Epithelial cell of prostate (primary cell): ENCODE measurements at places on chromosomes 6 and 20.

GRCh38 chr6:141326426-141326825 lies 806.3 kb upstream of the GJE1 start:
- peak; percentile 98 for DNase-seq

DNA sequence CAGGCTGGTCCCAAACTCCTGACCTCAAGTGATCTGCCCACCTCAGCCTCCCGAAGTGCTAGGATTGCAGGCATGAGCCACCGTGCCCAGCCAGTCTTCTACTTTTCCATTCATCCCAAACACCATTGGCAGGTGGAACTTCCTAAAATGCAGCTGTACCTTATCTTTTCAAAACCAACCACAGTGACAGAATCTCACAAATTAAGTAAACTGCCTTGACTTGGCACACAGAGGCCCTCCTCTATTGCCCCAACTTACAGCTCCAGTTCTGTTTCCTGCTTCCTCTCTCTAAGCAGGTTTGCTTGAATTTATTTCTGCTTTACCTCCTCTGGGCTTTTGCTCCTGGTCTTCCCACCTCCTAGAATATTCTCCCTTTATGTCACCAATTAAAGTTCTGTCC lies 7.6 kb downstream of the MYB start:
- no peak for DNase-seq

DNA sequence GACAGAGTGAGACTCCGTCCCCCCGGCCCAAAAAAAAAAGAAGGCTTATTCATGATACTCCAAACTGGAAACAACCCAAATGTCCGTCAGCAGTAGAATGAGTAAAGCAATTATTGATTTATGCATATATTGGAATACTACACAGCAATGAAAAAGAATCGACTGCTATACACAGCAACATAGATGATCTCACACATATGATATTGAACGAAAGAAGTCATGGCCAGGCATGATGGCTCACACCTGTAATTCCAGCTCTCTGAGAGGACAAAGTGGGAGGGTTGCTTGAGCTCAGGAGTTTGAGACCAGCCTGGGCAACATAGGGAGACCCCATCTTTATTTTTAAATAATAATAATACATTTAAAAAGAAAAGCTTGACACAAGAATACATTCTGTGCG lies 28.5 kb downstream of the BCAS4 start:
- no peak for DNase-seq

DNA sequence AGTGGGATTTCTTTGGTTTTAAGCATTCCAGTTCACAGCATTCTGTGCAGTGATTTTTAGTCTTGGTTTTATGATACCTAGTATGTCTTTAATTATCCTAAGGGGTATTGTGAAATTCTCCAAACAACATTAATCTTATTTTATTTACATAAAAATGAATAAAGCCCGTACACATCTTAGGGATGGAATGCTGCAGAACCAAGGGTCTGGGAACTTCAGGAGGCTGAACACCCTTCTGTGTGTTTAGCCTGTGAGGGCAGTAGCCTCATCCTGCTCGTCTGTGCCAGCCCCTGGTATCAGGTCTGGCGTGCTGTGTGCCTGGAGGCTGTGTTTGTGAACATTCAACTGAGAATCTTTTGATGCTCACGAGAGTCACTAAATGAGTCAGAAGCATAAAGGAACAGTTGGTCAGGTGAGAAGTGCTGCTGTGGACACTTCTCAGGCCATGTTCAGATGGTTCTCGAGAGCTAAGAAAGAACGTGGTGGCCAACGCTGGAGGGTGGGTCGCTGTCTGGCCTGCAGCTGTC lies 25.2 kb upstream of the C20orf204 start:
- DNase-seq = no peak

DNA sequence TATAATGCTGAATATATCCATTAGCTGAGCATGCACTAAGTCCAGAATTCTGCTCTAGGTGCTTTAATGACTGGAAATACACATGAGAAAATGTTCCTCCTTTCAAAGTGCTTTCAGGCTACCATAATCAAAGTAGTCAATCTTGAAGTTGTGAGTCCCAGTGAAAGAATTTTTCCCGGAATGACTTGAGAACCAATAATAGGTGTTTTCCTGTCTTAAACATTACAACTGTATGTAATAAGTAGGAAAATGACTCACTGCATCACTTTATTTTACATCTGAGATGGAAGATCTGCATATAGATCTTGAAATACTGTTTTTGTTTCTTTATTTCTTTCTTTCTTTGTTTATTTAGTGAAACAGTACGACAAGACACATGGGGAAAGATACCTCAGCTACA lies 437.4 kb upstream of the JAG1 start:
- DNase-seq = no peak

GRCh38 chr6:108186226-108186625 lies 20.4 kb downstream of the NR2E1 start:
- no peak for DNase-seq

GRCh38 chr6:90293319-90293953 lies 3.2 kb downstream of the BACH2 start:
- no peak for DNase-seq

DNA sequence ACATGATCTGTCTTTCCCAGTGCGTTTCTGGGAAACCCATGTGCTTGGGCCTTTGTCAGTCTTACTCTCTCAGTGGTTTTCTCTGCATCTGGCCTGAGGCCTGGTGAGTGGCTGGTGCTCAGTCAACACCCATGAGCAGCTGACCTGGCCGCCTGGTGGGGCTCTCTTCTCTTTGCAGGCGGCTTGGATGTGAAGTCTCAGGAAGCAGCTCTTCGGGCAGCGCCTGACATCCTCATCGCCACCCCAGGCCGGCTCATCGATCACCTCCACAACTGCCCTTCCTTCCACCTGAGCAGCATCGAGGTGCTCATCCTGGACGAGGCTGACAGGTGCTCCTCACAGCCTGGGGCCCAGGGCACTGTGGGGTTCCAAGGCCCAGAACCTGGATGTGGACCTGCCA lies 10.8 kb downstream of the DDX27 start:
- DNase-seq = no peak

DNA sequence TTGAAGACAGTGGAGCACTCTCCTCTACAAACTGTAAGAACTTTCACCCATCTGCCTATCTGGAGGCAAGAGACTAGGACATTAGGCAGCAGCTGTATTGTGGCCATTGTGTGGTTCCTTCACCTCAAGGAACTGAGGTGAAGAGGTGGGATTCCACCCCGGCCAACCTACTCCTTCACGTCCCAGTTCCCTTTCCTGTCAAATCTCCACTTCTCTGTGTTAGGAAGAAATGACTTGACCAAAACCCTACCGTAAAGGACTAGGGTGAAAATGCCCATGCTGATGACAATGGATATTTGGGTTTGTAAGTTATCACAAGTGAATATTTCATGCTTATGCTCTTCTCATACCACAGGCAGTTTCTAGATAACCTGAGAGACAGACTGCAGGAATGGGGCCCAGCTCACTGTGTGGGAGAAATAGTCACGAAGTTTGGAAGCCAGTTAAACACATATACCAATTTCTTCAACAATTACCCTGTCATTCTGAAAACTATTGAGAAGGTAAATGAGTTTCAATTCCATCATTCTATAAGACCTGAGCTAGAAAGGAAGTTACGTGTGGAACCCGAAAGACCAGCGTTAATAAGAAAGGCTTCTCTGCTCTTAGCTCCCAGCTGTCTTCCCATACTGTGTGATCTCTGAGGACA lies 86.6 kb downstream of the ECT2L start:
- DNase-seq = no peak

GRCh38 chr20:50136822-50137599 lies 16.5 kb downstream of the PEDS1 start:
- DNase-seq = no peak

- DNase-seq = no peak
Measured at GRCh38 chr6:161373905-161374451, 100.1 kb upstream of the AGPAT4 start.
